ENCODE measurements at places on chromosomes 7 and 10. TPM values are rescaled to one million over a fixed set of nuclear protein-coding genes. Genes with fewer than 3 reads are reported as not detected.
A peak's percentile ranks its signal among the peaks of the same experiment; 100 is the strongest.

The ANXA8L1 gene
- polyA plus RNA-seq = not detected

The ZNF22 gene
- 18.7 TPM for polyA plus RNA-seq

DNA sequence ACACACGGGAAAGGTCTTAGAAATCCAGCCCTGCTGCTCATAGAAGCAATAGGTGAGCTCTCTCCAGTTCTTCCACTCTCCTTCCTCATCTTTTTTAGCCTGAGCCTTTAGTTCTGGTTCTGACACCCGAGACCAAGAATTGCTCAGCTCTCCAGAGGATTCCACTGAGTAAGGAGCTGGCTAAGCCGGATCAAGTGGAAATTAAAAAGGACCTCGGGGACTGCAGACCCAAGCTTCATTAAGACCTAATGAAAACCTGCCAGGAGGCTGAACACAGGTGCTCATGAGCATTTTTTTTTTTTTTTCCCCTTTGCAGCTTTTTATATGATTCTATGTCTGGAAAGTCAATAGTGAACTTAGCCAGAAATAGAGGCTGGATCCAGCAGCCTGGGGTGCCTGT is 1176.0 kb upstream of the AUTS2 start:
- no peaks in the 10 kb centered on the region for H3K27me3 ChIP-seq
- H3K4me1 ChIP-seq = no peaks in the 10 kb centered on the region
- no peaks in the 10 kb centered on the region for H3K36me3 ChIP-seq
- no peak overlapping the region for H3K27ac ChIP-seq
- DNase-seq = no peak

DNA sequence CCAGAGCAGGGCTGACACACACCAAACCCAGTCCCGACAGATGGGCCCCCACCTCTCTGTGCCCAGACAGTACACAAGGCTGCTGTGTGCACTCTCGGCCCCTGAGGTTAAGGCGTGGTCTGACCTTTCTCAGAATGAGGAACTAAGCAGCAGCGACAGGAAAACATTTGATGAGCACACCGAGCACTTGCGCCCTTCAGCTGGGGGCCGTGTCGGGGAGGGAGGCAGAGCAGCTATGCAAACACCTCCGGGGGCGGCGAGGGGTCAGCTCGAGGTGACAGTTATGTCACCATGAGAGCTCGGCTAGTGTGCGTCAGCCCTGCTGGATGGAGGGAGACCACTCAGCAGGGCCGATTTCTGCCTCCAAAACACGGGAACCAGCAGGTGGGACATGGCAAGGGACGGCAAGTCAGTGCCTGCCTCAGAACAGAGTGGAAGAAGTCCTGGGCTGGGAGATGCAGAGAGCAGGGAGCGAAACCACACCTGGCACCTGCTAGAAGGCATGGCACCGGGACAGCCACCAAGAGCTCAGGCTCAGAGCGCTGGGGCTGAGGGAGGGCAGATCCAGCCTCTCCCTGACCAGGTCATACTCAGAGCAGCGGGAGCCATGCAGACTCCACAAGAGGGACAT is 57.4 kb downstream of the CHST15 start:
- no peak overlapping the region for H3K4me3 ChIP-seq
- H3K27ac ChIP-seq = no peak overlapping the region

DNA sequence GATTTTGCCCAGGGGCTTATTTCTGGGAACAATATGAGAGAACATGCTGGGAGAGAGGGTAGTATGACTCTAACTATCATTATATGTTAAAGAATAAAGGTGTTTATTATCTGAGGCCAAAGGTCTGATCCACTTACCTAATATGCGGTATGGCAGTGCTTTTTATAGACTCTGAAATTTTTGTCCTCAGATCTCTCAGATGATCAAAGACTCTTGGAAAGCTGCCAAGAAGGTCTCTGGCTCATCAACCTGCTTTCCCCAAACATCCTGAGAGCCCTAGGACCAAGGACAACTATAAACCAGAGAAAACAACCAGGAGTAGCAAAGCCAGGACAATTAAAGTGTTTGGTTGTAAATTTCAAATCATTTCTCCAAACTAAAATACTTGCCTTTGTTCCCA is 255.7 kb upstream of the LRRN3 start:
- H3K4me3 ChIP-seq = no peak overlapping the region
- no peaks in the 10 kb centered on the region for H3K36me3 ChIP-seq
- no peak overlapping the region for H3K27ac ChIP-seq
- no peak for DNase-seq
- no peaks in the 10 kb centered on the region for H3K4me1 ChIP-seq
- H3K27me3 ChIP-seq = no peaks in the 10 kb centered on the region

The ELAPOR2 gene
- 2.9 TPM for polyA plus RNA-seq

GRCh38 chr10:131743190-131744151 is 157.3 kb upstream of the PPP2R2D start:
- no peaks in the 10 kb centered on the region for H3K36me3 ChIP-seq
- H3K4me3 ChIP-seq = no peak overlapping the region
- no peak overlapping the region for H3K27ac ChIP-seq
- no peaks in the 10 kb centered on the region for H3K4me1 ChIP-seq
- no peaks in the 10 kb centered on the region for H3K27me3 ChIP-seq
- DNase-seq = peak; percentile 57

- DNase-seq = peak; percentile 81
- no peaks in the 10 kb centered on the region for H3K36me3 ChIP-seq
- peaks cover 13% of the 10 kb centered on the region for H3K4me1 ChIP-seq
These were observed 9.9 kb upstream of the SPAG6 start for GRCh38 chr10:22335173-22335933.

The FGFBP3 gene
- polyA plus RNA-seq = 1.3 TPM

DNA sequence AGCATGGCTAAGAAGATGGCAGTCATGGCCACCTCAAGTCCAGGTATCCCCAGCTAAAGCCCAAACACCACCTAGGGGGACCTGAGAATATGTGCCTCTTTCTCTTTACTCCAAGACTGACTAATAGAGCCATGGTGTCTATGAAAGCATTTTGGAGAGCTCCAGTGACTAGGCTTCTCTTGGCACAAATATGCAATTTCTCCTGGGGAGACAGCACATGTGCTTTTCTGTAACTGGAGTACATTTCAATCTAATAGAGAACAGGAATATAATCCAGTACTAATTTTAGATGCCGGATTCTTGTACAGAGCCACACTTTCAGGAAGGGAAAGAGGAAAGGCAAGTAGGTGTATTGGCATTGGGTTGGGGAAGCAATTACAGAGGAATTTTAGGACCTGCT is 260.1 kb downstream of the BMPER start:
- DNase-seq = no peak
- no peaks in the 10 kb centered on the region for H3K4me1 ChIP-seq
- H3K27me3 ChIP-seq = no peaks in the 10 kb centered on the region
- H3K36me3 ChIP-seq = no peaks in the 10 kb centered on the region
- no peak overlapping the region for H3K27ac ChIP-seq

The ZFAND4 gene
- 6.6 TPM for polyA plus RNA-seq

DNA sequence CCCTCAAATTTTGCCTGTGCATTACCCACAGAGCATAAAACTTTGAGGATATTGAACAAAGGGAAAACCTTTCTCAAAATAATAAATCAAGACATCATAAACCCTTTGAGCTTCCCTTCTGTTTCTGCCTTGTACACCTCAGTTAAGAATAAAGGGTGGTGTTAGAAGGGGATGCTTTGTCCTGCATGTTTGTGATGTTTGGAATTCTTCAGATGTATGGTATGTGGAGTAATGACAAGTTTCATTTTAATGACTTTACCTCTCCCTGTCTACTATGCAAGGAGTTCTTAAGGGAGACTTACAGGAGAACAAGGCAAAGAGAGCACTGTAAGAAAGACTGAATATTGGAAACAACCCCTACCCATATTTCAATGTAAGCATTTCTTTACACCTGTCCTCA is 99.2 kb downstream of the HECW1 start:
- DNase-seq = no peak
- H3K36me3 ChIP-seq = no peaks in the 10 kb centered on the region
- no peak overlapping the region for H3K27ac ChIP-seq
- no peak overlapping the region for H3K4me3 ChIP-seq

- H3K4me3 ChIP-seq = peak overlapping the region; percentile 73
- H3K4me1 ChIP-seq = no peaks in the 10 kb centered on the region
- H3K27me3 ChIP-seq = no peaks in the 10 kb centered on the region
- no peak overlapping the region for H3K27ac ChIP-seq
- H3K36me3 ChIP-seq = no peaks in the 10 kb centered on the region
- no peak for DNase-seq
These were observed 1.9 kb downstream of the SYPL1 start for GRCh38 chr7:106110238-106110560.

DNA sequence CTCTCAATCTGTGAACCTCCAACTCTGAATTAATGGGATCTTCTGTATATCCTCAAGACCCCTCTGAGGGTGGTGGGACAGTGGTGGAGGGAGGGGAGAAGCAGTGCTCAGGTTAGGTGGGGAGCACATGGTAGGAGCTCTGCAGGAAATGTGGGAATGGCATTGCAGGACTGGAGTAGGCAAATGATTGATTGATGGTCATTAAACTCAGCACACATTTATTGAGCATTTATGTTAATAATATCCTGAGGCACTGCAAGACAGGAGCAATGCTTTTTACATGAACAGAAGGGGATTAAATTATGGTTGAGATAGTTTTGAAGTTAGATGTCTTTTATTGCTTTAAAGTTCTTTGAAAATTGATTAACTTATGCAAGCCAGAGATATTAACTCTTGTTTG is 14.1 kb downstream of the BMPER start:
- DNase-seq = no peak
- H3K27me3 ChIP-seq = no peaks in the 10 kb centered on the region
- H3K36me3 ChIP-seq = no peaks in the 10 kb centered on the region

The HHEX gene
- 3.1 TPM for polyA plus RNA-seq

The CRYGN gene
- polyA plus RNA-seq = not detected

DNA sequence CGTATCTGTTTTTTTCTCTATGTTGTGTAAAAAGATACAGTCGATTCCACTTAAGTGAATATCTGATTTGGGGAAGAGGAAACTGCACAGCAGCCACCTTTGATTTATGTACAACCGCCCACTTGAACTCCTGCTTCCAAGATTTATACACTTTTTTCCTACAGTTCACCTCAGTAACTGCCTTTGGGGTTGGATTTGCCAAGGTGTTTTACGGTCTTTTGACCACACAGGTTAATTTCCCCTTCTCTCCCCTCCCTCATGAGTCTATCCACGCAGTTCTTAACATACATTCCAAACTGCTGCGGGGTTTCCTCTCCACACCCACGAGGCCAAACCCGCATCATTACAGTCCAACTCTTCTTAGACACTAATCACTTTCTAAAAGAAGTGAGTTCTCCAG is 277.0 kb downstream of the USP6NL start:
- no peaks in the 10 kb centered on the region for H3K4me1 ChIP-seq
- peak; percentile 76 for DNase-seq
- H3K27ac ChIP-seq = no peak overlapping the region
- H3K36me3 ChIP-seq = no peaks in the 10 kb centered on the region
- no peak overlapping the region for H3K4me3 ChIP-seq
- no peaks in the 10 kb centered on the region for H3K27me3 ChIP-seq

DNA sequence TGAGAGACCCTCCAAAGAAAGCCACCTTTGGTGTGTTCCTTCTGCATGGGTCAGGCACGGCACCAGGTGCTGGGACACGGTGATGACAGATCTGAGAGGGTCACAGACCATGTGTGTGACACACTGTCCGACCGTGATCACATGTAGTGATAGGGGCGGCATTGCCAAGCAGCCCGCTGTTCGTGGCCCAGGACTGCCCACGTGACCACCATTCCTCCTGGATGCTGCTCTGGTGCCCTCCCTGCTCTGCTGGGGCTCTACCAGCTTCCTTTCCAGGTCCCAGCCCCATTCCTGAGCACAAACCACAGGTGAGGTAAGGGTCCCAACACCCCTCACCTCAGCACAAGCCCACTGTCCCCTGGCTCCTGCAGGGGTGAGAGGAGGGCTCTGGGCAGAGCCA is 10.1 kb upstream of the SLC18A3 start:
- H3K27me3 ChIP-seq = no peaks in the 10 kb centered on the region
- no peaks in the 10 kb centered on the region for H3K4me1 ChIP-seq
- no peak overlapping the region for H3K27ac ChIP-seq

- no peak overlapping the region for H3K27ac ChIP-seq
- peaks cover 38% of the 10 kb centered on the region for H3K36me3 ChIP-seq
- no peaks in the 10 kb centered on the region for H3K27me3 ChIP-seq
These were observed 50.9 kb downstream of the SND1 start for GRCh38 chr7:127702938-127703337.

DNA sequence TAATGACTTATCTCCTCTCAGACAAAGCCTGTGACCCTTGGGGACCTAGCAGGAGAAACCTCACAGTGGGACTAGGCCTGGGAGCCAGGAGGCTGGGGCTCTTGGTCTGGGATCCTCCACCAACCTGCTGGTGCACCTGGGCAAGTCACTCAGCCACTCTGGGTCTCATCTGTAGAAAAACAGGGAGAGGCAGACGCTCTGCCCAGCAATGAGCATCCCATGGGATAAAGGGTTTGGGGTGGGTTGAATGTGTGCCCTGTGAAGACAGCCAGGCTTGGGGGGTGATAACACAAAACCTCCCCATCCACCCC is 81.6 kb downstream of the ZMIZ1 start:
- no peaks in the 10 kb centered on the region for H3K27me3 ChIP-seq
- no peaks in the 10 kb centered on the region for H3K36me3 ChIP-seq
- H3K4me3 ChIP-seq = no peak overlapping the region
- no peak for DNase-seq

- no peaks in the 10 kb centered on the region for H3K4me1 ChIP-seq
- no peak overlapping the region for H3K27ac ChIP-seq
- no peak for DNase-seq
- H3K4me3 ChIP-seq = no peak overlapping the region
- no peaks in the 10 kb centered on the region for H3K36me3 ChIP-seq
- H3K27me3 ChIP-seq = no peaks in the 10 kb centered on the region
These were observed 32.9 kb upstream of the CXCL12 start for GRCh38 chr10:44417761-44418160.

DNA sequence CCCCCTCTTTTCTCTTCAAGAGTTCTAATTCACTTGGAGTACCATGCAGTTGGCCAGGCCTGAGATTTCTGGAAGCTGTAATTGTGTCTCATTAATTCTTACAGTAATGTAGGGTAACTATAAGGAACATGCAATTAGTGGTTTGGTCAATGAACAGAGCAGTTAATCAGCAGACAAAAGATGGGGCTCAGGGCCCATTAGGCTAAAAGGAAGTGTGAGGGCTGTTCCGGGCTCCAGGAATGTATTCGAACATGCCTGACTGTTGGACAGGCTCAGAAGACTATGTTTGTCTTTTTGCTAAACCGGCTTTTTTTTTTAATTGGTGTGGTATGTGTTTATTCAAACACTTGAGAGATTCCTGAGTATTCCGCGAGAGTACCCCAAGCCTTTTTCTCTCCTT is 42.5 kb upstream of the FZD8 start:
- no peak for DNase-seq
- no peak overlapping the region for H3K27ac ChIP-seq
- H3K27me3 ChIP-seq = no peaks in the 10 kb centered on the region
- no peaks in the 10 kb centered on the region for H3K36me3 ChIP-seq
- H3K4me1 ChIP-seq = no peaks in the 10 kb centered on the region
- H3K4me3 ChIP-seq = no peak overlapping the region

The RARRES2 gene
- polyA plus RNA-seq = 475 TPM
